Osteocyte (in vitro differentiated cells): ENCODE measurements at places on chromosomes 7 and 10.
A peak's percentile ranks its signal among the peaks of the same experiment; 100 is the strongest.

- no peaks in the 10 kb centered on the region for H3K4me1 ChIP-seq
- no peak overlapping the region for H3K27ac ChIP-seq
- H3K4me3 ChIP-seq: no peak overlapping the region
- H3K27me3 ChIP-seq: peaks cover 10% of the 10 kb centered on the region
- DNase-seq: no peak
Observed at GRCh38 chr7:50335795-50336754, 31.6 kb downstream of the IKZF1 start.

GRCh38 chr7:83633516-83633915 is 15.4 kb downstream of the SEMA3E start:
- H3K27me3 ChIP-seq: no peaks in the 10 kb centered on the region
- H3K4me1 ChIP-seq: no peaks in the 10 kb centered on the region
- DNase-seq: no peak
- H3K27ac ChIP-seq: no peak overlapping the region
- H3K4me3 ChIP-seq: no peak overlapping the region

- peaks cover 18% of the 10 kb centered on the region for H3K4me1 ChIP-seq
- H3K4me3 ChIP-seq: no peak overlapping the region
- peak overlapping the region; percentile 61 for H3K27ac ChIP-seq
- DNase-seq: no peak
- no peaks in the 10 kb centered on the region for H3K36me3 ChIP-seq
Observed at GRCh38 chr7:17380736-17381662, 82.5 kb downstream of the AHR start.

- peaks cover 3% of the 10 kb centered on the region for H3K27me3 ChIP-seq
- H3K36me3 ChIP-seq: no peaks in the 10 kb centered on the region
- DNase-seq: no peak
- H3K4me3 ChIP-seq: no peak overlapping the region
Observed at GRCh38 chr7:150429699-150430098, 20.7 kb upstream of the GIMAP8 start.

DNA sequence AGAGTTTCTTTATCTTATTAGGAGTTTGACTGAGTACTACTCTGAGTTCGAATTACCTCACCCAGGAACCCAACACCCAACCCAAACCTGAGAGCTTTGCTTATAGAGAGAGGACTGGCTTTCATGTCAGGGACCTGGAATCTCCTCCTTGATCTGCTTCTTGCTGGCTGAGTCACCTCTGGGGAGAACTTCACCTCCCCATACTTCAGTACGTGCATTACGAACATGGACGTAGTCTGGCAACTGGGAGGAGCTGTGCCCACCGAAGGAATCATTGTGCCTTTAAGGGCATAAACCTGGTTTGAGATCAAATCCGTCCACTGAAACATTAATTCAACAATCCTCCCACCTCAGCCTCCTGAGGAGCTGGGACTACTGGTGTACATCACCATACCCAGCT is 12.2 kb upstream of the PSAP start:
- no peak overlapping the region for H3K27ac ChIP-seq
- no peaks in the 10 kb centered on the region for H3K36me3 ChIP-seq
- H3K4me1 ChIP-seq: peaks cover 34% of the 10 kb centered on the region
- H3K27me3 ChIP-seq: no peaks in the 10 kb centered on the region
- H3K4me3 ChIP-seq: no peak overlapping the region

- H3K36me3 ChIP-seq: peaks cover 2% of the 10 kb centered on the region
- H3K27me3 ChIP-seq: no peaks in the 10 kb centered on the region
- peaks cover 28% of the 10 kb centered on the region for H3K4me1 ChIP-seq
- H3K4me3 ChIP-seq: peak overlapping the region; percentile 93
Observed at GRCh38 chr10:27241010-27241651, 534 bp upstream of the ACBD5 start.

- H3K36me3 ChIP-seq: no peaks in the 10 kb centered on the region
- H3K27ac ChIP-seq: peak overlapping the region; percentile 81
- no peaks in the 10 kb centered on the region for H3K27me3 ChIP-seq
- no peak for DNase-seq
- peaks cover 56% of the 10 kb centered on the region for H3K4me1 ChIP-seq
Observed at GRCh38 chr7:74002474-74003017, 25.4 kb upstream of the ELN start.

DNA sequence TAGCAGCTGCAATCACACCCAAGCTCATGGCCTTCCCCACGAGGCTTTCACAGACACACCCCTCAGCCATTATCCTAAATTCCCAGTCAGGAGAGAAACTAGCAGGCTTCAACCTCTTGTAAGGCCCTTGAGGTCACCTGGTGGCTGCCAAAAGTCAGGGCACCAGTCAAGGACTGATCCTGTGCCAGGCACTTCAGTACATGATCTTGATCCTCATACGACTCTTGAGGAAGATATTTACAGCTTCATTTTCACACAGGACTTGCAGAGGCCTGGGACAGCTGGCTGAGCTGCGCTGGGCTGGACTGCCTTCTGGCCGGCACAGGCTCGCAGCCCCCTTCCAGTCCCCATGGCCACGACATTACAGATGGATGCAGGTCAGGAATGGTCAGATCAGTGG is 8.8 kb downstream of the PDAP1 start:
- no peaks in the 10 kb centered on the region for H3K27me3 ChIP-seq
- no peak overlapping the region for H3K27ac ChIP-seq
- DNase-seq: no peak
- H3K4me1 ChIP-seq: peaks cover 8% of the 10 kb centered on the region
- no peak overlapping the region for H3K4me3 ChIP-seq

DNA sequence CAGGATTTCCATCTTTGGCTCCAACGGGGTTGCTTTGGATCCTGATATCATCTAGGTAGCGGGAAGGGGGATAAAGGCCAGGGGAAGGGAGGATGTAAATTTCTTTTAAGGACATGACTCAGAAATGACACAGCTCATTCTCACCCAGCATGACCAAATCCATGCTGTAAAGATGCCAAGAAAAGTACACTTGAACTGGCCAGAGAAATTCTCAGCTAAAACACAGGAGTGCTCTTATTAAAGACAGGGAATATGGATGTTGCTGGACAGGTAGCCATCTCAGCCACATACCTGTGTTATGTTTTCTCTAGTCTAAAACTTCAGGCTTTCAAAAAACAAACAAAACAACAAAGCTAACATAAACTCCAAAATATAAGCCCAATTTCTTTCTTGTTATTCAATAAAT is 68.3 kb downstream of the NAMPT start:
- H3K27ac ChIP-seq: peak overlapping the region; percentile 94
- H3K36me3 ChIP-seq: no peaks in the 10 kb centered on the region
- H3K27me3 ChIP-seq: no peaks in the 10 kb centered on the region
- H3K4me3 ChIP-seq: peak overlapping the region; percentile 5
- H3K4me1 ChIP-seq: peaks cover 21% of the 10 kb centered on the region
- no peak for DNase-seq

DNA sequence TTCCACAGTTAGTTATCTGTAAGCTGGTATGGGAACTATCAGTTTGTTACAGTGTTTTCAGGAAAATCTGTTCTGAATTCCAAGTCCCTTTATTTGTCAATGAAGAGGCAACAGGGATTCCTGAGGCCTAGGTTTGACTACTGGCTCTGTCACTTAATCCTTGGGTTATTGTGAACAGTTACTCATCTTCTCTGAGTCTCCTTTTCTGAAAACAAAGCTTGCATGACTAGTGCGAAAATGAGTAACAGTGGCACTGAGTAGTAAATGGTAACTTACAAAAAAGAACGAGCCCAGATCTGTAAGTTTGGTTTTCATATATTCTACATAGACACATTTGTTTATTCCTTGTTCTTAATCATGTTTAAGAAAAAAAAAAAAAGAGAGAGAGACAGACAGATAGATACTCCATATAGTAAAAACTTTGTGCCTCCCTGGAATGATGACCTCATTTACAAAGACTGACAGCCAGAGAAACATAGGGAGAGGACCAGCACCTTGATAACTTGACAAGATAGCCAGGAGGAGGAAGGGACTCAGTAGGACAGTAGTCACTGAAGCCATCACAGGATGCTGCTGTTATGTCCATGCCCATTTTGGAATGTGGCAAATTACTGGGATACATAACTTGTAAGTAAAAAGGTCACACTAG is 1.9 kb downstream of the MRPS33 start:
- H3K4me1 ChIP-seq: peaks cover 15% of the 10 kb centered on the region
- peak overlapping the region; percentile 5 for H3K27ac ChIP-seq
- peaks cover 8% of the 10 kb centered on the region for H3K36me3 ChIP-seq
- peak overlapping the region; percentile 96 for H3K4me3 ChIP-seq

GRCh38 chr7:120089968-120090367 is 183.0 kb upstream of the KCND2 start:
- no peaks in the 10 kb centered on the region for H3K36me3 ChIP-seq
- peaks cover 2% of the 10 kb centered on the region for H3K27me3 ChIP-seq
- DNase-seq: no peak
- H3K4me3 ChIP-seq: no peak overlapping the region
- peaks cover 17% of the 10 kb centered on the region for H3K4me1 ChIP-seq

DNA sequence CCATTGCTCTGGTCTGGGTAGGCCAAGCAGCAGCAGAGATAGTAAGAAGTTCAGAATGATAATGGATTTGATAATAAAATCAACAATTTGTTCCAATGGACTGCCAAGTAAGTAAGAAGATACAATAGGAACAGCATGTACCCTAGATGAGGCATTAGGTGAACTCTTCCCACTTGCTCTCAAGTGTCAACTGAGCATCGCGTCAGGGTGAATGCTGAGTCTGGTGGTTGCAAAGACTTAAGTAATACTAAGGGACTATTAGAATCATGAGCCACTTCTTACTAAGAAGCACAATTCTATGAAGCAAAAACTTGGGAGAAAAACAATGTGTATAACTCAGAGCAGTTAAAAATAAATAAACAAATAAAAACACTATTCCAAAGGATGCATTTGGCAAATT is 54.5 kb downstream of the LRRN3 start:
- peaks cover 19% of the 10 kb centered on the region for H3K4me1 ChIP-seq
- H3K27me3 ChIP-seq: no peaks in the 10 kb centered on the region
- H3K4me3 ChIP-seq: no peak overlapping the region
- DNase-seq: no peak
- H3K36me3 ChIP-seq: no peaks in the 10 kb centered on the region

DNA sequence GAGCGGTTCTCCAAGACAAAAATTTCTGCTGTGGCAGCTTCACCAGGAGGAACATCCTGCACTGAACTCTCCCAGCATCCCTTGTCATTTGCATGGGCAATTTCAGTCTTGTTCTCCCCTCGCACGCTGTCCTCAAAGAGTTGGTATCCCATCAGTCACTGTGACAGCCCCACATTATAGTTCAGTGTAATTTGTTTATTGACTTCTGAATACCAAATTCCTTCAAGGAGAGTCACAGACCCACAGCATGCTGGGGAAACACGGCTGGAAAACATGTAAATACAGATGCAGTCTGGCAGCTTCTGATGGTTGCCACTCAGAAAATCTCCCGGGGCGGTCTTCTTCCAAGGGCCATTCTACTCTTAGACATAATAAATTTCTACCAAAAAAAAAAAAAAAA is 151.0 kb upstream of the NEBL start:
- DNase-seq: no peak
- H3K36me3 ChIP-seq: no peaks in the 10 kb centered on the region
- peaks cover 33% of the 10 kb centered on the region for H3K27me3 ChIP-seq
- no peak overlapping the region for H3K4me3 ChIP-seq
- no peaks in the 10 kb centered on the region for H3K4me1 ChIP-seq
- no peak overlapping the region for H3K27ac ChIP-seq

DNA sequence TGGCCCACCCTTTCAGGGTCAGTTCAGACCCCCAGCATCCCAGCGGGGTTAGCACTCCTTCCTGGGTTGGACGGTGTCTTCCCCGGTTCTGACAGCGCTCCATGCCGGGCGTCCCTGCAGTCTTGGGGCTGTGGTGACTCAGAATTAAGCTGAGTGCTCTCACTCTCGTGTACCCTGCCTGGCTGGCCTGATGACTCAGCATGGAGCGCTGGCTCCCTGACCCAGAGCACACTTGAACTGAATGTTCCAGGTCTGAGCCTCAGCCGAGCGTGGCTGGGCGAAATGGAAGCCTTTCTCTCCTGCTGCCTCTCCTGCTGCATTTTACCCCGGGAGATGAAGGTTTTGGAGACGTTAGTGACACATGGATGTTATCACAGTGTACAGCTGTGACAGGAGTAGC is 7.1 kb downstream of the BAG3 start:
- DNase-seq: peak; percentile 91
- H3K4me3 ChIP-seq: peak overlapping the region; percentile 44
- H3K27me3 ChIP-seq: no peaks in the 10 kb centered on the region
- peaks cover 6% of the 10 kb centered on the region for H3K36me3 ChIP-seq
- peaks cover 78% of the 10 kb centered on the region for H3K4me1 ChIP-seq
- peak overlapping the region; percentile 90 for H3K27ac ChIP-seq

DNA sequence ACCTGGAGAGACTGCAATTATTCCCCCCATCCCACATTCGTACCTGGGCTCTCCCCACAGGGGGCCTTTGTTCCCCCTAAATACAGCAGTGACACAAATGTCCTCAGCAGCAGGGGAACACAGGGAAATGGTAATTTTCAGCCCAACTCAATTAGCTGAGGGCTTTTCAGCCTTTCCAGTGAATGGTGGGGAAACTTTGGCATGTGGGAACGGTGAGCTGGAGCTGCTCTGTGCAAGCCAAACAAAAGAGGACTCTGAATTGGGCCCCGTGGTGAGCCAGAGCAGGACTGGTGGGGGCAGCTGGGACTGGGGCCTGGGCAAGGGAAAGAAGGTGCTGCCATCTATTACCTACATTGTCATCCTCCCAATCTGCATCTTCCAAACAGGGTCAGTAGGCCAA is 51.0 kb downstream of the FBXW4 start:
- no peaks in the 10 kb centered on the region for H3K27me3 ChIP-seq
- no peak overlapping the region for H3K4me3 ChIP-seq
- no peak overlapping the region for H3K27ac ChIP-seq
- H3K36me3 ChIP-seq: peaks cover 19% of the 10 kb centered on the region
- no peaks in the 10 kb centered on the region for H3K4me1 ChIP-seq

DNA sequence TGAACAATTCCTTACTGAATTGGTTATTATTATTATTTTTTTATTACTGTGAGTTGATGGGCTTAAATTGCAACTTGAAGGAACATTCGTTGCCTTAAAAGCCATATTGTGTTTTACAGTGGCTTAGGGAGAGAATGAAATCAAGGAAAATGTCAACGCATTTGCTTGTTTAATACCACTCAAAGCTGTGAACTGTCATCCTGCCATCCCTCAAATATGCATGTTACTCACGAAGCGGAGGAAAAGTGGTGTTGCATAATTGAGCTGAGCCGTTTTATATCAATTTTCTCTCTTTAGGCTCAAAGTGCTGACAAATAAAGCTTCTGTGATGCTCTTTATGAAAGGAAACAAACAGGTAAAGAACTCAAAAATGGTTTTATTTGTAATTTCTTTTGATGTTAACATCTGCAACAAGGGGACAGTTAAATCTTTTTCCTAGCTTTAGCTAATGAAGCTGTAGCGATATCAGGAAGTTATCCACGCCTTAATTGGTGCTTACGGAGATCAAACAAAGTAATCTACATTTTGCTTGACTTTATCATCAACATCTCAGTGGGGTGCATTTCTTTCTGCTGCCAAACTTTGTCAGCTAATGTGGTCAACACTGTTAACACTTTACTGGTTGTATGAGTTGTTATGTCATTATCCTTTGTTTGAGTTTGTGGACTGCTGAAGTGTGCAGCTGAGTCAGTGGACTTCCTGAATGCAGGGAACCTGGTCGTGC is 33.1 kb downstream of the GLRX3 start:
- no peaks in the 10 kb centered on the region for H3K27me3 ChIP-seq
- no peaks in the 10 kb centered on the region for H3K4me1 ChIP-seq
- no peak for DNase-seq
- H3K36me3 ChIP-seq: peaks cover 33% of the 10 kb centered on the region

- no peaks in the 10 kb centered on the region for H3K4me1 ChIP-seq
- H3K4me3 ChIP-seq: no peak overlapping the region
- H3K36me3 ChIP-seq: no peaks in the 10 kb centered on the region
- DNase-seq: peak; percentile 75
Observed at GRCh38 chr7:155974186-155974897, 162.1 kb upstream of the SHH start.
